Effector CD8-positive, alpha-beta T cell (primary cell): ENCODE measurements at places on chromosomes 5 and 9.

DNA sequence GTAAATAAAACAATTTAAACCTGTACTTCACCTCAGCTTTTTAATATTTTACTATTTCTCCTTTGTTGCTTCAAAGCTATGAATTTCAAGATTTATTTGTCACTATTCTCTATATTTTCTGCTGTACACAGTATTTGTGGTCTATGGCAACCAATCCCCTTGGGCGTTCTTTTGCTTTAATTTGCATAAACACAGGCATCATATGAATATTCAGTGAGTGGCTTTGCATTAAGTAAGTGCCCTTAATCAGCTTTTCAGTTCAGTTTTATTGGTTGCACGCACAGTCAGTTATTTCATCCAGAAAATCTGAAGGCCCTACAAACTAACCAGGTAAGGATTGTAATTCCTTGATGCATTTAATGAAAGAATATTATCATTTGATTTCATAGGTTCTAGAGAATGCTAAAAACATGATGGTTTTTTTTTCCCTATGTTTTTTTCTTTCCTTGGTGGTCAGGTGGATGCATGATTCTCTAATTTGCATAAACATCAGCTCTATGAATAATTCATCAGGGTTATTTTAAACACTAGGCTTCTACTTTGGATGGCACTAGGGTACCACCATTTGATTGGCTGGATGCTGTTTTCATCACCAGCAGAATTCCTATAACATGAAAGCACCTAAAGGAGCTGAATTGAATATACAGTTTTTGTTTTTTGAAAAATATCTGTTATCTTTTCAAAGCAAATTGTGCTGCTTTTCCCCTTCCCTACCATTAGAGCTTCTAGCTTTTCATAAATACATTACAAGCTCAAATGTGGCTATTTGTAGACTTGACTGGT is 249.2 kb upstream of the CCNH start:
- DNase-seq: no peak

DNA sequence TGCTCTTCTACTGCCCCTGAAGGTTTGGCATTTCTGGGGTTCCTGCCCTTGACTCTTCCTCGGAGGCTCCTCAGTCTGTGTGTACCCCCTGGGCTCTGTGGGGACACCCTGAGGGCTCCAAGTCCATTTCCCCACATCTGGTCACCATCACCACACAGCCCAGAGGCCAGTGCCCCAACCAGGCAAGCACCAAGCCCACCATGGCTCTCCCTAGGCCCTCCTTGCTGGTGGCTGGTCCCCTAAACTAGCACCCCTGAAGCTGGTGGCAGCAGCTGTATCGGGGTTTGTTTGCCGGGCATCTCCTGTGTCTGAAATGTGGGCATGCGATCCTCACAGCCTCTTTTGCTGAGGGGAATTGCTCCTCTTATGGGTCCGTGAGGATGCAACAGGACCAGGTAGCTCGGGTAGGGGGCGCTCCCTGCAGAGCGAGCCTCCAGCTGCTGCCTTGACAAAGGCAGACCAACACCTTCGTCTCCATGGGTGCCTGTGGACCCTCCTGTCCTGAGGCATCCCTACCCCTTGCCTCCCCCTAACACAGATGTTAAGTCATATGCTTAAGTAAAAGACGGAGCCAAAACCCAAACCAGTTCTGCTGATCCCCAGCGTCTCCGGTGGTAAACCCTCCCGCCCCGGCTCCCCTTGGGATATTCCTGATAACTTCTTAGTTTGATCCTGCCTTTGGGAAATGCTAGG is 138.9 kb upstream of the IRX4 start:
- no peak for DNase-seq

- no peak for DNase-seq
These were observed 330.0 kb downstream of the DRD1 start for GRCh38 chr5:175113947-175114346.

- no peak for DNase-seq
These were observed 941 bp downstream of the XPA start for GRCh38 chr9:97695995-97696802.

- no peak for DNase-seq
These were observed 155.5 kb upstream of the NMUR2 start for GRCh38 chr5:152560512-152561137.

DNA sequence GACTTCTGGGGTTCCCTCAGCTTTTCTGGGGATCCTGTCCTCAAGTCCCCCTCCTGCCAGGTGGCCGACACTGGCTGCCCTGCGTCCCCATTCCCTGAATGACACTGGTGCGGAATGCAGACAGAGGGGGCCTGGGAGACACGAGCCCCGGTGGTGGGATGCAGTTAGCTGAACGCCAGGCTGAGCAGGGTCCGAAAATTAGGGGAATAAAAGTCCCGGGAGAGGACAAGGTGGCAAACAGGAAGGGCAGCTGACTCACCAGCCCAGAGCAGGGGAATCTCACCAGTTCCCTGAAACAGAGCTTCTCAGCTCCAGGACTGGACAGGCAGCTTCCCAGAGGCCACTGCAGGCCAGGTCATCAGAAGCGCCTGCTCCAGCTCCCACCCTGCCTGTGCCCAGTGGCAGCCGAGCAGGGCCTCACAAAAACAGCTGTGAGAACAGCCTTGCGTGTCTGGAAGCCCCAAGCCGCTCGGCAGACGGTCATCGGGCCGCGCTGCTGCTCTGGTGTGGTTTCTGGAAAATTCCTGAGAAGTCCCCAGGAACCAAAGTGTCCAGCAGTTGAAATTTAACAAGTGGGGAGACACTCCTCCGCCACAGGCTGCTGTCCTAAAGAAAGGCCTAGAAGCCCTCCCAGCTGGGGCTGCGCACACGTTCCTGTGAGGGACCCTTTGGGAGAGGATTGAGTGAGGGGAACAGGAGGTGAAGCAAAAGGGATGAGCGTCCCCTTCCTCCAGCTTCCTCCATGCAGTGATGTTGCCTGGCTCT is 47.6 kb upstream of the EXOC3 start:
- DNase-seq: no peak

- DNase-seq: no peak
These were observed 24.5 kb downstream of the FBXW5 start for GRCh38 chr9:136920069-136920468.
